ENCODE measurements at places on chromosomes 7 and 10. TPM values are rescaled to one million over a fixed set of nuclear protein-coding genes. Genes with fewer than 3 reads are reported as not detected.

DNA sequence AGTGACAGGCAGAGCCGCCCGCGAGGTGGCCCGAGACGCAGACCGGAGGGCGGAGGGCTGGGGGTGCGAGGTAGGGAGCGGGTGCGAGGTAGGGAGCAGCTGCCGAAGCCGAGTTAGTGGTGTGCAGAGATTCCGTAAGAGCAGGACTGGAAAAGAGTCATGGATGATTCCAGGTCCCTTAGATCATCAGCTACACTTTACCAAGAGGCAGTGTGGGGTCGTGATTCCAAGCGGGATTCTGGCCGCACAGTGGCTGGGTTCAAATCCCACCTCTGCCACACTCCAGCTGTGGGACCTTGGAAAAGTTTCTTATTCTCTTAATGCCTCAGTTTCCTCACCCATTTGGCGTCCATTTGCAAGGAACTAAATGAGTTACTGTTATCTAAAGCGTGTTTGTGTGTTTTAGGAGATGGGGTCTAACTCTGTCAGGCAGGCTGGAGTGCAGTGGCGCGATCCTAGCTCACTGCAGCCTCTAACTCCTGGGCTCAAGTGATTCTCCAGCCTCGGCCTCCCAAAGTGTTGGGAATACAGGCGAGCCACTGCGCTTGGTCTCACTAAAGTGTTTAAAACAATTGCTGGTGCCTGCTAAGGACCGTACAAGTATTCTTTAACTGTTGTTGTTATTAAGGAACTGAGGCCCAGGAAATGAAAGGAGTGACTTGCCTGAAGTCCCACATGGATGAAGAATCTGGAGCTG, 1.1 kb downstream of the NDUFB2 start:
- DNase-seq, result no peak

DNA sequence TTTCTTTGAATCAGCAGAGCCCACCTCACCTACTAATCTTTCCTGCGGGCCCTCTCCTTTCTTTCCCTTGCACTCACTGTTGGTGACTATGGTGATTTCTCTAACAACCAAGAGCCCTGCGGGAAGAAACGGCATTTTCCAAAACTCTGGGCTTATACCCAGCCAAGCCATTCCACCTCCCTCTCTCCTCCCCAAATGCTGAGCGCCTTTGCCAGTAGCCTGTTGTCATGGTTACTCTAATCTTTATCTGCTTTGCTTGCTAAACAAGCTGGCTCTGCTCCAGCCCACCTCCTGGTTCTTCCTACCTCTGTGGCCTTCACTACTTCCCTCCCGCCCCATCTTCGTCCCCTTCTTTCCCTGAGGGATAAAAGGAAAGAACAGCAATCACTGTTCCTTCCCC, 86.7 kb downstream of the DGKI start:
- no peak for DNase-seq

DNA sequence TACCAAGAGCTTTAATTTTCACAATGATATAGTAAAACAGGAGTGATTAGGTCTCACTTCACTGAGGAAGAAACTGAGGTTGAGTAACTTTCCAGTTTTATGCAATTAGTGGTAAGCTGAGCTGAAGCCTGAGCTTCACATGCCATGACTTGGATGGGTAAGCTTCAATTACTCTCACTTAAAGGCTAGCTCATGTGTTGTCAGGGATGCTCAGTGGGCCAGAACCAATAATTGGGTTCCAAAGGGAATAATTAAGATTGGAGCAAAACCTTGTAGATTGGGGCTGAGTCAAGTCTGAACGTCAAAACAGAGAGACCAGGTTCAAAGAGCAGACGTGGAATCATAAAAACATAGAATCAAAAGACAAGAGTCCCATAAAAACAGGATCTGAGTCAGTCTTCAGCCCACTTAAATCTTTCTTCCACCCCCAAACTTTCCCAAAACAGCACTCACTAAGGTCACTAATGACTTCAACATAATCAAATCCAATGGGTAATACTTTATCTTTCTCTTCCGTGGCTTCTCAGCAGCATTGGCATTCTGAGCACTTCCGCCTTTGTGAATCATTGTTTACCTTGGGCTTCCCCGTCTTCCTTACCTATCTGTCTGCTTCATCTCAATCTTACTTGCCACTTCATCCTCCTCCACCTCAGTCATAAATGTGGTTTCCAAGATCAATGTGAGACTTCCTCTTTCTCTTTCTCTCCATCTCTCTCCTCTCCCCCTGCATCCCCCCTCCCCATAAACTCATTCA, 23.0 kb upstream of the EGFR start:
- no peak for DNase-seq

DNA sequence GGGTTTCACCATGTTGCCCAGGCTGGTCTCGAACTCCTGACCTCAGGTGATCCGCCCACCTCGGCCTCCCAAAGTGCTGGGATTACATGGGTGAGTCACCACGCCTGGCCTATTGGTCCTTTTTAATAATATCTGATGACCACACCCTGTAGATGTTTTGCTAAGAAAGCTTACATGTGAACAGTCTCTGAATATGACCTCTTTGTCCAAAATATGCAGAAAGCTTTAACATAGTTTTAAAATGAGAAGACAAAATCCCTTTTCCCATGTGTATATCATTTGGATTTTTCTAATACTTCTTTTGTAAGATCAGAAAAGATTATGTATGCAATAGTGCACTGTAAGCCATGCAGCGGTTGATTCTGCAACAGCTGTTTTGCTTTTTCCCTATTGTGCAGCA, 38.5 kb downstream of the MCU start:
- no peak for DNase-seq

VCL gene
- 96.1 TPM for total RNA-seq

DNA sequence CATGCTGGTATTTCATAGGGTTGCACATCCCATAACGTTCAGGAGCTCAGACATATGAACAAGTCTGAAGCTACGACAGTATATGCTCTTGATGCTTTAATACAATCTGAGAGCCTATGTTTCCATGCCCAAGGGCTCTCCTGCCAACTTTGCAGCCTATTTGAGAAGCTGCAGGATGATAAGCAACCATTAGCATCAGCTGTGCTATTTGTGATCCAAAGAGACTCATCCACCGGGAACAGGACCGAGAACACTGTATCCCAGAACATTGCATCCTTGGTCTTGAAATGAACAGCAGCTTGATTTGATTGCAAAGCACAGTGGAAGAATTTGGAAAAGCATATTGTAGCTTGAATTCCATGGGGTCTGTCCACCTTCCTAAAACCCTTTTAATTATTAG, 156.2 kb upstream of the PTER start:
- DNase-seq, result no peak

DNA sequence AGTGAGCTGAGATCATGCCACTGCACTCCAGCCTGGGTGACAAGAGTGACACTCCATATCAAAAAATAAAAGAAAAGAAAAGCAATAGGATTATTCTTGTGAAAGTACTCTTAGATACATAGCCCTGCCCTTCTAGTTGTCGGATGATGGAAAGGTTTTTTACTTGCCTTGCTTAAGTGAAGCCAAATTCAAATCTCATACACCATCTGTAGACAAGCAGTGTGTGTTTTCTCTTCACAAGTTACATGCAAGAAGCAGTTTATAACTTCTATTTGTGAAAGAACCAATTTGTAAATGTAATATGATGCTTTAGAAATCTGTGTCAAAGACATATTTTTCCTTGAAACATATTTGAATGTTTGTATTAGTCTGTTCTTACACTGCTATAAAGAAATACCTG, 15.8 kb upstream of the MPP7 start:
- no peak for DNase-seq

DPYSL4 gene
- 0.79 TPM for total RNA-seq

- DNase-seq, result no peak
These were observed 16.3 kb upstream of the ORAI2 start for GRCh38 chr7:102417105-102417504.

DHTKD1 gene
- 29.5 TPM for total RNA-seq

LLCFC1 gene
- not detected for total RNA-seq

DNA sequence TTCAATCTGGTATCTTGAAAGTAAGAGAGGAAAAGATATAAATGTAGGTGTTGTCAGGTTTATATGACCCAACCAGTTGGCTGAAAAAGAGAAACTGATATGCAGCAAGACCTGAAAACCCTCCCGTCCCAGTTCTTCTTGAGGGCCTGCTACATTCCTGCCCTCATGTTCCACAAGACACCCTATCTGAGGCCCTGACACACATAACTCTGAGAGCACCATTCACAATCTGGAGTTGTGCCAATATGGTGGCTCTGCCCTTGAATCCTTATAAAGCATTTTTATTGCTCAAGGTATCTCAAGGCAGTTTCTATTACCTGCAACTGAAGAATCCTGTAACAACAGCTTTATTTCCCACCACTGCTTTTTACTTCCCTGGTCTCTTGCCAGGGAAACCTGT, 17.0 kb downstream of the XPNPEP1 start:
- DNase-seq, result peak; percentile 37

GRCh38 chr10:108443636-108444035, 1279.1 kb upstream of the SORCS1 start:
- DNase-seq, result no peak

GRCh38 chr7:27994639-27995038, 186.0 kb downstream of the JAZF1 start:
- peak; percentile 45 for DNase-seq

DNA sequence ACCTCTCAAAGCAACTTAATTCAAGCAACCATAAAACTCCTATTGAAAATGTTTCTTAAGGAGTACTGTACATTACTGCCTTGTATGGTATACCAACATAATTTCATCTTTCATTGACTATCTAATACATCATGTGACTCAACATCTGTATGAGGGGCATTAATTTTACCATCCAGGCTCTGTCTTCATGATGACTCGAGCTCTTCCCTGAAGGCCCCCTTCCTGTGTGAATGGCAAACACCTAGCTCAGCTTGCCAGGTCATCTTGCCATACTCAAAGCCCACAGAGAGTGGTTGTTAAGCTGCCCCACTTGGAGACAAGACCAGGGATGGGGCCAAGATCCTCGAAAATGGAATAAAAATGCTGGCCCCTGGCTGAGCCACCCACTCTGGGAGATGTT, 82.4 kb downstream of the SGMS1 start:
- no peak for DNase-seq

- no peak for DNase-seq
These were observed 9.2 kb downstream of the EPHB6 start for GRCh38 chr7:142863891-142864685.

DNA sequence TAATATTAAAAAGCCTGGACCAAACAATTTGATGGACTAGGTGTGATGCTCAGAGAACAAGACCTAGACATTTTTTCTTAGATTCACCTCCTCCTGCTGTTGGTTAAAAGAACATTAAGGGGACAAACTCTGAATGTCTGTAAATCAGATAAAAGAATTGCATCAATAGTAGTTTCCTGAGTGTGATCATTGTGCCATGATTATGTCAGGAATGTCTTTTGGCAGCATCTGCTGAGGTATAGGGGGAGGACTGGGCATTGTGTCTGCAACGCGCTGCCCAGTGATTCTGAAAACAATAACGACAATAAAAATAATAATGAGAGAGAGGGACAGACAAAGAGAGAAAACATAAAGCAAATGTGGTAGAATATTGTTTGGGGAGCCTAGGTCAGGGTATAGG, 6.9 kb downstream of the C7orf57 start:
- DNase-seq, result no peak

- no peak for DNase-seq
These were observed 80.1 kb downstream of the ANKIB1 start for GRCh38 chr7:92325858-92326257.

DNA sequence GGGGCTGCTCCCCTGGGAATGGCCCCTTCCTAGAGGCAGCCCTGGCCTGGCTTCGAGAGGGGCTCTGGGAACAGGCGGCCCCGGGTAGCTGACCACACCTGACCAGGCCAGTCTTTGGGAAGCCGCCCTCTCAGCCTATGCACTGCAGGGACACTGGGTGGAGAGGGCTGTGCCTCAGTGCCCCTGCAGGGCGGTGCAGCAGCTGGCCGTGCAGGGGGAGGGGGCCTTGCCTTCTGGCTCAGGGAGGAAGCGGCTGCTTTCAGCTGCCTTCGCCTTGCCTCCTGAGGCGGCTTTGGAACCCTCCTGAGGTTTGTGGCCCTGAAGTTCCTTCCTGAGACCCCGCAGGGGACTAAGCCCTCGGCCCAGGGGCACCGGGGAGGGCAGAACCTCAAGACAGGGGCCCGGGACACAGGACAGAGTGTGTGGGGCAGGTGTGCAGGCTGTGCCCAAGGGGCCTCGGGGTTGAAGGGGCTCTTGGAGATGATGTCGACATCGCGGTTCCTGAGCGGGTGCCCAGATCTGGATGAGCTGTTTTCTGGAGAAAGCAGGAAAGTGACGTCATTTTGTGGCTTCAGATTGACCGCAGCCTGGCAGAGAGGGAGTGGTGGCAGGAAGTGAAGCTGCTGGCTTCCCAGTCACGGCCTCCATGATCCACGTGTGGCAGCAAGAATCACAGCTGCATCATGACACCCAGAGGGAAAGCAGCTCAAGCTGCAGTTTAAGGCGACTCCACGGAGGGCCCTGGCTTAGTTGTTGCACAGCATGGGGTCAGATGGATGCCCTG, 17.7 kb downstream of the ADAM8 start:
- peak; percentile 70 for DNase-seq

DNA sequence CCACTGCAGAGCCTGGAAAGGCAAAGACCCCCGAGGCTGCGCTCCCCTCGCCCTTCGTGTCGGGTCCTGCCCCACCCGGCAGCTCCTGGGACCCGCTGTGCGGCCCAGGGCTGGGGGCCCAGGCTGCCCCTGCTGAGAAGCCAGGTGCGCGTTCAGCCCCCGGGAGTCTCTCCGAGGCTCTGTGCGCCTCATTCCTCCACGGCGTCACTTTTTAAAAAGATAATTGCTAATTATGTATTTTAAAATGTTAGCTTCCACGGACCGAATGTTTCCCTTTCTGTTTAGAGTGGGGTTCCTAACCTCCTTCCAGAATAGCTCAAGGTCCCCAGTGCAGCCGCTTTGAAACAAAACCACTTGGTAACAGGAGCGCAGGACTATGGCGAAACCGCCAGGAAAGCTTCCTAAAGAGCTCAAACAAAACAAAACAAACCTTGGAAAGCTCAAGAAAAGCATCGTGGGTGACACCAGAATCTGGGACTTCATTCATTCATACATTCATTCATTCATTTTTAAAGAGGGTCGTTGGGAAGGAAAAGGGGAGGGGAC, 45.6 kb downstream of the PDIA4 start:
- DNase-seq, result no peak
